SHP77 treated with DMSO at 0.1 percent for 48 hours (cell line): ENCODE measurements at places on chromosomes 2 and 18.

DNA sequence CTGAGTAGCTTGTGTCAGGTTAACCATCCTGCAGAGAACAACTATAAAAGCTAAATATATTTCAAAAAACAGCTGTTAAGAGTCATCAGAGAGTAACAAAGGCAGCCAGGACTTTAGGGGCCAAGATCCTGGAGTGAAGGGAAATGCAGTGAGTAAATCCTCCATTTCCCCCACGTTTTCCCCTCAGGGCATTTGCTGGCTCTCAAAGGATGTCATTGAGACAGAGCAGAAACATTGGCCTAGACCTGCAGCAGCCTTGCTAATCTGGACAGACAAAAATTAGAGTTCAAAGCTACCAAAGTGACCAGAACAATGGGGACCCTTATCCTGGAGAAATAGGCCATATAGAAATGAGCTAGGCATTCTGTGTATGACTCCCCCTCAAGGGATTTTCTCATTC lies 21.1 kb upstream of the KLHL29 start:
- no peak for DNase-seq

- no peak for DNase-seq
Observed at GRCh38 chr18:63906056-63906455, 1.7 kb upstream of the SERPINB10 start.

- DNase-seq: no peak
Observed at GRCh38 chr2:216445501-216445900, 33.2 kb downstream of the SMARCAL1 start.

DNA sequence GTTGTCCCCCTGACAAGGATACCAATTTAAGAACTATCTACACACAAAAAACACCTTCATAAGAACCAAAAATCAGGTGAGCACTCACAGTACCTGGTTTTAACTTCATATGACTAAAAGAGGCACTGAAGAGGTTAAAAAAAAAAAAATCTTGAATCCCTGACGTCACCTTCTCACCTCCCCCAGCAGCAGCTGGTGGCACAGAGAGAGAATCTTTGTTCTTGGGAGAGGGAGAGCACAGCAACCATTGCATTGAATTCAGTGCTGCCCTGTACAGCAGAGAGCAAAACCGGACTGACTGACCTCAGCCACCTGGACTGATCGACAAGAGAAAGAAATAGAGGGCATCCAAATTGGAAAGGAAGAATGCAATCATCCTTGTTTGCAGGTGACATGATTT lies 566.0 kb downstream of the TMX3 start:
- peak; percentile 74 for DNase-seq

DNA sequence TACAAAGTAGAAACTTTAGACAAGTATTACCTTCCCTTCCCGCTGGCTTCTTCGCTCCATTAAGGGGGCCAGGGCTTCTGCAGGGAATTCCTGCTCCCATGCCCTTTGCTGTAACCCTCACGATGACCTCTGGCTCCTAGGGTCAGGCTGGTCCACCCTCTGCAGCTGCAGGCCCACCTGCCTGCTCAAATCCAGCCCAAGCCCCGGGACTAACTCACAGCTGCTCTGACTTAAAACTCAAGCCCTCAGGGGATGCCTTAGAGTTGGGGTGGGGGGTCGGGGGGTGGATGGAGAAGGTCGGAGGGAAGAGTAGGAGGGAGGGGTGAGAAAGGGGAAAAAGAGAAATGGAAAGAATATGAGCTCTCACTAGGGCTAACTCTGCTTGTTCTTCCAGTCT lies 4.9 kb downstream of the IGFBP5 start:
- DNase-seq: no peak

DNA sequence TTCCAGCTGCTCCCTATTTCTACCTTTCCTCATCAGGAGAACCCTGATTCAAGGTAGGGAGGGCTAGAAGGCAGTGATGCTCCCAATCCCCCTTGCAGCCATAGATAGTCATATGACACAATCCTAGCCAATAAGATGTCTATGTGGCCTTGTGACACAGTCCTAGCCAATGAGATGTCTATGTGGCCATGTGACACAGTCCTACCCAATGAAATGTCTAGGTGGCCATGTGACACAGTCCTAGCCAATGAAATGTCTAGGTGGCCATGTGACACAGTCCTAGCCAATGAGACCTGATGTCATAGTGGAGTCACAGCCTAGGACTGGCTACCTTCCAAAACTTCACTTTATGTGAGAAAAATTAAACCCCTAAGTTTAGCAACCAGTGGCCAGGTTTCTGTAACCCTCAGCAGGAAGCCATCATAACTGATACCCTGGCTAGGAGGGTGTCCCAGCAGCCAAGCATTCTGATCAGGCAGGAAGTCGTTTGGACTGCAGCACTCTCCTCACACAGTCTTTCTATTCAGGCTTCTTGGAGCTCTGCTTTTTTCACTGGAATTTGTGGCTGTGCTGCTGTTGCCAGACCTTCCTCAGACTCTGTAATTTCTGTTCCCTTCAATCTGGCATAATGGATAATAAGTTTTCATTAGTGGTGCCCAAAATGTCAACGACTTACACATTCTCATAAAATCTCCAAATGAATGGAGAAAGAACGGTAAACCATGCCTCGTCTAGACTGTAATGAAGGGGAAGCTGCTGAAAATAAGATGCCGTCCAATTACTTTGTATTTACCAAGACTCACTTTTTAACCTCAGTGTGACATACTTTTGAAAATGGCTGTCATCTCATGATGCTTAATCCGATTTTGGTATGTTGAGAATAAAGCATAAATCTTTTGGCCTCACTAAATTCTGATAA lies 165.0 kb upstream of the NCKAP5 start:
- DNase-seq: no peak

DNA sequence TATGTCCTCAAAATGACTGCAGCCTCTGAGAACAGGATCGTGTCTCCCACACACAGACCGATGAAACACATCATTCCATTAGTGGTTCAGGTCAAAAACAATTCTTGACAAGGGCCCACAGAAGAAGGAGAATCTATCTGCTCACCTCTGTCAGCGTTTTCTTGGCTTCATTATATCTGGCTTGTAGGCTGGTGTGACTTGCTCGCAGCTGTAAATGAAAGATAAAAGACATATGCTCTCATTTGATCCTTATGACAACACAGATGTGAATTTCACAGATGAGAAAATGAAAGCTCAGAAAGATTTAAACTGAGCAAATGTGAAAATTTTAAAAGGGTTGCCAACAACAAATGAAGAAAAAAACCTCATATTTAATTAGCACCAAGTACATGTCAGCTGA lies 61.6 kb downstream of the CCDC93 start:
- no peak for DNase-seq

DNA sequence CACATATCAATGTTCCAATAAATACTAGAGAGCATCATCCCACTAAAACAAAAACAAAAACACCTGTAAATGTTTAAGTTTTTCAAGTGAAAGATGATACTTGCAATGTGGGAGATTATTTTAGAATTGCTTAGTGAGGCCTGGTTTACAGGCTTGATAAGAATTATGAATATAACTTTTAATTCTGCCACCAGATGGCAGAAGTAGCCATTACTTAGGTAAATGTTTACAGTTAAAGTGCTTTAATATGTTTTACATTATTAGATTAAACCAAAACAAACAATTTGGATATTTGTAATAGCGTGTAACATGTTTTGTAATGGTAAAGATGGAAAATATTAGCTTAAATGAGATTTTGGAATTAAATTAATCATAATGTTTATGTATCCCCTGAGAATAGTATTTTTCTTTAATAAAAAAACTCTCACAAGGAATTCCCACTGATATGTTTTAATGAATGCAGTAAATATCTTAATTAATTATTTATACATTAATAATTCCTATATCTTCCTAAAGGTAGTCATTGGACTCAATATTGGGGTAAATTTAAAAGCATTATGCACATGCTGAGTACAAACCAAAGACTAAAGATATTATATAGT lies 522.0 kb downstream of the SPAG16 start:
- no peak for DNase-seq

DNA sequence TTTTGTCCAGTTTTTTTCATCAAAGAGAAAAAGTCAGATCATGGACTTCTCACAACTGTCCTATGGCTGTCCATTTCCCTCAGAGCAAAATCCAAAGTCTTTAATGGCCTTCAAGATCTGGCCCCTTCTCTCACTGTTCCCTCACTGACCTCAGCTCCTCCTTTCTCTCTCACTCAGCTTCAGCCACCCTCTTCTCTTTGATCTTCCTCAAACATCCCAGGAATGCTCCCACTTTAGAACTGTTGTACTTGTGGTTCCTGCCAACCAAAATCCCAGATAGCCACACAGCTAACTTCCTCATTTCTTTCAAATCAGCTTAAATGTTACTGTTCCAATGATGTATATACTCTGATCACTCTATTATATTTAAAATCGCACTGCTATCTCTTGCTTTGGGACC lies 82.9 kb downstream of the NUP35 start:
- DNase-seq: no peak

DNA sequence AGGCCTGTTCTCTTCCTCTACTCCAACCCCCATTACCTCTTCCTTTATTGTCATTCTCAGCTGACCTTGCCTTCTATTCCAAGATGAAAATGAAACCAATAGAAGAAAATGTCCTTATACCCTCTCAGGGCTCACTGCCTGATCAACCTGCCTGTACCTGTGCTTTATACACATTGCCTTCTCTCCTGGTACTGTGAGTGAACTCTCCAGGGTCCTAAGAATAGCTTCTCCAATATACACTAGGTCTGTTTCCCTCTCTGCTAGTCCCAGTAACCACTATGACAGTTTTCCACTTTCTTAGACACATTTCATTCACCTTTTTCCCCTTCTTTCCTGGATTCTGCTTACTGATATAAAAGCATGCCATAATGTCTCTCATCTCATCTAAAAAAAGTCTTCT lies 85.7 kb downstream of the FSHR start:
- DNase-seq: no peak

- no peak for DNase-seq
Observed at GRCh38 chr2:44348400-44348799, 12.9 kb downstream of the PREPL start.

DNA sequence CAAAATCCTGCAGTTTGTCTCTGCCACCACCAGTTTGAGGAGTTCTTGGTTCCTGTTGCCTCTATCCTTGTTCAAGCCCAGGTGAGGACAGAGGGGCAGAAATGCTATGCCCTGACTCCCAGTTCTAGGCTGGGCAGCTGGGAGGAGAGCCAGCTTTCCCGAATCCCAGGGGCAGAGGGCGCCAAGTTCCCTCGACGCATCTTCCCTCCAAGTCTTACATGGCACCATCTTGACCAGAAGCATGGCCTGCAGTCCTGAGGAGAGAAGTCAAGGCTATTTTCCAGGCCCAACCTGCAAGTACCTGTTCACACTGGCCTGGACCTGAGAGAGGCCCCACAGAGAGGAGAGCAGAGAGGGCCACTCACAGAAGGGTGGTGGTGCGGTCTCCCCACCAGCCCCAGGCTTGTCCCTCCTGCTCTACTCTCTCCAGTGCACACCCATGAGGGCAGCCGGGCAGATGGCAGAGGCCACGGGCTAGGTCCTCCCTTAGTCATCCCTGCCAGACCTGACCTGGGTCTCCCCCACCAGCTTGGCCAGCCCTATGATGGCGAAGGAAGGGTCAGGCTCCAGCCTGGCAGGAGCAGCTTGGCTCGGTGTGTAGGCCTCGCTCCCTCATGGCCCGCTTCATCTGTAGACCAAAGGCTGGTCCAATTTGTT lies 115.7 kb upstream of the MSTN start:
- no peak for DNase-seq

GRCh38 chr2:75044291-75044690 lies 85.8 kb downstream of the POLE4 start:
- DNase-seq: no peak

DNA sequence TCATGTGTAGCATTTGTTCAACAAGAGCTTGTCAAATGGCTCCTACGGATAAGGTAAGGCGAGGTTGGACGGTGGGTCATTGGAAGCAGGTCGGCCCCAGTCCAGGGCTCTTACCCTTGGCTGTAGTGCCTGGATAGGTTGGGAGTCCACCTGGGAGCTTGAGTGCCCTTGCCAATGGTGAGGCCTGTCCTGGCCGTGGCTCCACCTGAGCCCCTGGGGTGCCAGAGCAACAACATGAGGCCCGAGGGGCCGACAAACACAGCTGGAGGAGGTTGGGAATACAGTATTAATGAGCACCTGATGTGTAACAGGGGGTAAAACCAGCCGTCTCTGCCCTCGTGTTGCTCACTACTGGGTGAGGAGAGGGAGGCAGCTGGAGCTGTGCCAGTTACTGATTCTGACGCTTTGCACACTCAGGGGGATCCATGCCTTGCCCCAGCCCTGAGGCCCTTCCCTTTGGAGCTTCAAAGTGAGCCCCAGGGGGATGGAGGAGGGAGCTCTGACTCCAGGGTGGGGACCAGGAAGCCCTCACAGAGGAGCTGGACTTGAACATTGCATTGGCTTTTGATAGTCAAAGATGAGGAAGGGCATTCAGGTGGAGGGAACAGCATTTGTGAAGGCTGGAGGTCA lies 87.2 kb downstream of the RHOB start:
- DNase-seq: no peak

DNA sequence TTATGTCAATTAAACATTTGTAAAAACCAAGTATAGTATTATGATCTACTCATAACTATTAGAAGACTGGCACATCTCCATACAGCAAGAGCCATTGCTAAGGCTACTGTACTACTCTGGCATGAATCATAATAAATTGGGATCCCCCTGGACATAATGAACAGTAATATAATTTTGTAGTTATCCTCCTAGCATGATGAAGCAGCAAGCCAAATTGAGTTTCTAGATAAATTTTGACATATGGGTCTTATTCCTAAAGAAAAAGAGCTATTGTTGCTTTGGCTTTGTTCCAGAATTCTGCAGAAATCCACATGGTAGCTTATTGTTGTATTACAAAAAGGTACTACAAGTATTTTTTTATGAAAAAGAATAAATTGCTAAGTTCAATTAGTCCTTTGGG lies 204.3 kb downstream of the CAMKMT start:
- no peak for DNase-seq

DNA sequence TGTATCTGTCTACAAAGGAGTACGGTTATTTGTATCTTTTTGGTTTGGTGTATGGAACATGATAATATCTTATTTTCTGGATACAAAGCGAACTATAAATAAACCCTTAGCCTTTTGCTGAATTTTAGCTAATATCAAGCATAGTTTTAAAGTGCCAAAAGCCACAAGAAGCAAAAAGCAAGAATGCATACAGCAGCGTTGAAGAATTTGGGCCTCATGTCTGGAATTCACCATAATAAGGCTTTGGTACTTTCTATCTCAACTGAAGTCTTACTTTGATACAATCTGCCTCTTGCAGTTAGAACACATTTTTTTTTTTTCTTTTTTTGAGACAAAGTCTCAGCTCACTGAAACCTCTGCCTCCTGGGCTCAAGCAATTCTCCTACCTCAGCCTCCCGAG lies 151.5 kb downstream of the ERBB4 start:
- DNase-seq: no peak

GRCh38 chr18:39751921-39752320 lies 2186.3 kb upstream of the CELF4 start:
- DNase-seq: no peak
